ENCODE measurements at places on chromosomes 12 and 14. TPM values are rescaled to one million over a fixed set of nuclear protein-coding genes. Genes with fewer than 3 reads are reported as not detected.
A peak's percentile ranks its signal among the peaks of the same experiment; 100 is the strongest.

- DNase-seq = no peak
Measured at GRCh38 chr12:101729842-101730241, 9.4 kb downstream of the SYCP3 start.

The KRT86 gene
- not detected for total RNA-seq

- DNase-seq = no peak
Measured at GRCh38 chr14:92351750-92352149, 28.8 kb downstream of the SLC24A4 start.

DNA sequence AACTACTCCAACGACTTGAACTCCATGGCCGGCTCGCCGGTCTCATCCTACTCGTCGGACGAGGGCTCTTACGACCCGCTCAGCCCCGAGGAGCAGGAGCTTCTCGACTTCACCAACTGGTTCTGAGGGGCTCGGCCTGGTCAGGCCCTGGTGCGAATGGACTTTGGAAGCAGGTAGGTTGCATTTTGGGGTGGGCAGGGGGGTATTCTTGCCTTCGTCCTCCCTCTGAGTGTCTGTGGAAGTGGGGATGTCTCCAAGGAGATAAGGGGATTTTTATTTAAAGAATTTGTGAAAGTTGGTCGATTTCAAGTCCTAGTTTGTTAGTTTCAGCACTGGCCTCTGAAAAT, 1.3 kb downstream of the ASCL1 start:
- no peak for DNase-seq

- no peak for DNase-seq
Measured at GRCh38 chr12:87304406-87304805, 724.8 kb downstream of the C12orf50 start.

GRCh38 chr12:24224401-24224800, 274.9 kb upstream of the SOX5 start:
- DNase-seq = no peak

The LRRIQ1 gene
- 0.11 TPM for total RNA-seq

DNA sequence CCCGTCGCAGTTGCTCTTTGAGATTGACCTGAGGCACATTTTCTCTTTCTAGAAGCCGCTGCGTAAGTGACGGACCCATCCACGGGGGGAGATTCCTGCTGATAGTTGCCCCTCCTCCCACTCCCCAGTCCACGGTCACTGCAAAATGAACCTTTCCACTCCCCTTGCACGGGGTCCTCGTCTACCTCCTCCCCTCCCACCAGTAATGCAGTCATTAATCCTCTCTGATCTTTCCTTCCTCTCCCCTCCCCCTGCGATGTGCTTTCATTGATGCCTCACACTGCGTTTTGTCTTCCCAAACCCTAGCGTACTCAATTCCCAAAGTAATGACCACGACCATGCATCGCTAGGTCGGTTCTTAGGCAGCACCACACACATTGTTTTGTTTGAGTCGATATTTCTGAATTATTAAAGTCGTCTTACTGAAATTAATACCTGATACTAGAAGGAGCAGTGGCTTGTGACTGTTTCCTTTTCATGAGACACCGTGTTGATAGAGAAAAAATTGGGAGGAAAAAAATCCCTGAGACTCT, 857 bp downstream of the ETNK1 start:
- peak; percentile 59 for DNase-seq

DNA sequence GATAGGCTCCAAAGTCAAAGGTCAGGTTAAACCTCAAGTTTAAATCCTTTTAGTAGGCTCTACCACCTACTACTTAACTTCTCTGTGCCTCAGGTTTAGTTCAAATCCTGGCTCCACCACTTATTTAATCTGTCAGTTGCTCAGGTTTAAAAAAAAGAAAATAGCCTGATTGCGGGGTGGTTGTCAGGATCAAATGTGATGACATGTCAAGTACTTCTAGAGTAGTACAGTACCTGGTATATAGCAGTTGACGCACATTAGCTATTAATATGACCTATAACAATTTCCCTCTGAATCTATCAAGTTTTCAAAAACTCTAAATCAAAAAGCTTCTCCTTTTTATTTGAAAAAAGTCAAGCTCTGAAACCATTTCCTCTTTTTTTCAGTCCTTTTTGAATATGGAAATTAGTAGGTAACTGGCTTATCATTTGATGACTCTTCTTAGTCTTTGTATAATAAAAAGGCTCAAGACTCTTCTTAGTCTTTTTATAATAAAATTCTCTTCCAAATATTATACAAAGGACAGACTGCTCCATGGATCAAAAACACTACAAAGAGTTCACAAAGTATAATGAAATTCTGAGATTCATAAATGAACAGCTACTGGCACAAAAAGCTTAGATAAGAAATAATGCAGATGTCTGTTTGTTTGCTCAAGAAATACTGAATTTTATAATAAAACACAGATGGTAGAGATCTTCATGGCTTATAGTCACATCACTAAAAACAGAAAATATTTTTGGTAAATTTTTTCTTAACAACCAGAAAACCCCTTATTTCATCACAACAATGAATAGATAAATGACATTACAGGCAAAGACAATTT, 5.0 kb downstream of the OSBPL8 start:
- DNase-seq = no peak

DNA sequence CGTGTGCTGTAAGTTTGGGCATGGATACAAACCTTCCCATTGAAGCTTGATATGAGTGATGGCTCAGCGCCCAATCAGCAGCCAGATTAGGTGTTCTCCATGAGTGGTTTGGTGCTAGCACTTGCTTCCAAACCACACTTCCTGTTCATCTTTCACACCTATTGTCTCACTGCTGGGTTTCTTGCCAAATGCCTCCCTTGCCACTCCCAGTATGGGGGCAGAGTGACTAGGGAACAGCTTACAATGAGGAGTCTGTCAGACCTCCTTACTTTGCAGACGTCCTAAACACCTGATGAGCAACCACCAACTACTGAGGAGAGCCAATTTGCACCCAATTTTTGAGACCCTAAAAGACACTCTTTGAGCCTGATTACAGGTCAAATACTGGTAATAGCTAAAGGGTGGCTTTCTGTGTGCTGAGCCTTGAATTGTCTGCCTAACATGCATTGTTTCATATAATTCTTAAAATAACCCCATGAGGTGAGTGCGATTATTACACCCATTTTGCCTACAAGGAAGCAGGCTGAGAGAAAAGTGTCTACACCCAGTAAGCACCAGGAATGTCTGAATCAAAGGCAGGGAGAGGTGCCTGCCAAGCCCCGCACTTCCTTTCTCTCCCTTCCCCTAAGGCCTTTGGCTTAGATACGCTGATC, 48.4 kb upstream of the FOS start:
- peak; percentile 66 for DNase-seq

- no peak for DNase-seq
Measured at GRCh38 chr12:11568762-11569478, 80.6 kb upstream of the ETV6 start.

GRCh38 chr12:2268471-2269286, 215.9 kb downstream of the CACNA1C start:
- peak; percentile 96 for DNase-seq

DNA sequence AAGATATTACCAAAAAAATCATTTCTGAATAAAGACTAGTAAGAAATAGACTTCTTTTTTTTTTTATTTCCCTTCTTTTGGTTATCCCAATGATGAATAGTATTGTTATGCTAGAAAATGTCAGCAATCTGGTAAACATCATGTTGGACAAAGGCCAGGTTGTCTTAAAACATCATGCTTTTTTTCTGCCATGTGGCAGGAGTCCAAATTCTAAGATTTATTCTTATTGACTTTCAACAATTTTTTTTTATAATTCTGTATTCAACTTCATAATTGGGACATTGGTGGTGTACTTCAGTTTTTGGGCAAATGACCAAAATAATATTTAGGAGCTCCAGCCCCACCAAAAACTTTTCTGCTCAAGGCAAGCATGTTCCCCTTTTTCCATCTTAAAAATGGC, 10.5 kb downstream of the DCN start:
- peak; percentile 4 for DNase-seq

The CYP27B1 gene
- total RNA-seq = 0.86 TPM

DNA sequence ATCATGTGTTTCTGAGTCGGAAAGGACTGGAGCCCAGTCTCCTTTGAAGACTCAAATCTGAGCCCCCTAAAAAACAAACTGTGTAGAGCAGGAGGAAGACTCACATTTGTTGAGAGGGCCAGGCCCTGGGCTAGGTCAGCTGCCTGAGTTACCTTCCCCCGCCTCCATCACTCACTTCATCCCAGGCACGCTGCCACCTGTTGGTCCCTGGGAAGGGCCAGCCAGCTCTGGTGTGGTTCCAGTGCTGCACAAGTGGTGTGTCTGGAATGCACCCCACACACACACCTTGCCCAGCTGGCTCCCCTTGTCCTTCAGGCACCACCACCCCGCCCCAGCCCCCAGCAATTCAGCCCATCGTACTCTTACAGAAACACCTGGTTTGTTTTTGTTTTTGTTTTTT, 9.0 kb downstream of the MVK start:
- no peak for DNase-seq

The TMPRSS12 gene
- not detected for total RNA-seq

DNA sequence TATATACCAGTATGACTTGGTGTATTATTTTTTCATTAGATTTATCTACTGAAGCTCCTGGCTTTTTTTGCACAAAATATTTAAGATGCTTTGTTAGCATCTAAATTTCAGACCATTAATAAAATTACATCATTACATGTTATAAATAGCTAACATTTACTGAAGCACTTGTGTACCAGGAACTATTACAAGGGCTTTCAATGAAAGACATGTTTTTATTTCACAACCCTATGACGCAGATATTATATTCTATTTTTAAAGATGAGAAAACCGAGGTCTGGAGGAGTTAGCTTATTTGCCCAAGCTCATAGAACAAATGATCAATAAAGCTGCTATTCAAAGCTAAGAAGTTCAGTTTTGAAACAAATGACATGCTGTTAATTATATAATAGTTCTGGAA, 420.4 kb upstream of the DCN start:
- DNase-seq = peak; percentile 37

GRCh38 chr12:109765446-109765810, 51.8 kb downstream of the FAM222A start:
- no peak for DNase-seq

The KRT83 gene
- total RNA-seq = not detected

DNA sequence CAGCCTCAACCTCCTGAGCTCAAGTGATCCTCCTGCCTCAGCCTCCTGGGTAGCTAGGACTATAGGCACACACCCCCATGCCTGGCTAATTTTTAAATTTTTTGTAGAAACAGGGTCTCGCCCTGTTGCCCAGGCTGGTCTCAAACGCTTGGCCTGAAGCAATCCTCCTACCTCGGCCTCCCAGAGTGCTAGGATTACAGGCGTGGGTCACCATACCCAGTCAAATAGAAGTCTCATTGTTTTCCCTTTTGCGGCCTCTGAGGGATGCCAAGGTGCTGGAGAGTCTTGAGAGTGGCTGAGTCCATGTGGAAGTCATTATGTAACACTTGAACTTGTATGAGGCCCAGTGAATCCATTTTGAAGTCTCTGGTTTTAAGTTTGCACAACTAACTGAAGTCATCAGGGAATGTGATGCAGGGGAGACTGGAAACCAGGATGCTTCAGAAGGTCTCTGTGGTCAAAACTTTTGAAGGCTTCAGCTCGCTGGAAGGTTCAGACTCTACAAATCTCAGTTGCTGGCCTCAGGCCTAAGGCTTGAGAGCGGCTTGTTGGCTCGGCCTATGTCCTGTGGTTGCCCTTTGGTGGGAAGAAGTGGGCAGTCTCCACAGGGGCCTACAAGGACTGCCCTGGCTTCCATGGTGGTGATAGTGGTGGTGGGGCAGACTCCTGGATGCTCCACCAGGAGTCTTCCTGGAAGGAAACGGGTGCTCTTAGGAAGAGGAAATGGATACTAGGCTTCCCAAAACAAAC, 29.2 kb downstream of the GALNT16 start:
- peak; percentile 33 for DNase-seq

The BAG5 gene
- 25.8 TPM for total RNA-seq

GRCh38 chr12:70393787-70394499, 27.9 kb downstream of the KCNMB4 start:
- DNase-seq = peak; percentile 82

GRCh38 chr12:111367661-111368221, 1.2 kb downstream of the PHETA1 start:
- DNase-seq = peak; percentile 58

GRCh38 chr12:60872219-60872618, 1276.4 kb downstream of the SLC16A7 start:
- DNase-seq = no peak

DNA sequence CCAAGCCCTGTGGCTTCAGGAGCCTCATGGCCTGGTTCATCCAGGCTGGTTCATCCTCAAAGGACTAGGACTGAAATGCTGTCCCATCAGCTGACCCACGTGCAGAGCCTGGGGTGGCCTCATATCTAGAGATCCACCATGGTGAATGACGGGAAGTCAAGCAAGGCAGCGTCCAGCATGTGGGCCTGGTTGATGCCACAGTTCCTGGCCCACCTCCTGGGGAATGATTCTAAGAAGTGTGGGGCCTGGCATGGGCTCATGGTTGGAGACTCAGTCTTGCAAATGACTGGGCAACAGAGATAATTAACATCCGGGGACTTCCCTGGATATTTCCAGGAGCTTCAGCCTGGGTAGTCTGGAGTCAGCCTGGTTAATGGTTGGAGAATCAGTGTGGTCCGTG, 302.4 kb upstream of the SFSWAP start:
- no peak for DNase-seq

The HRK gene
- not detected for total RNA-seq

The CCDC184 gene
- total RNA-seq = 1.0 TPM

The SDR9C7 gene
- total RNA-seq = not detected

DNA sequence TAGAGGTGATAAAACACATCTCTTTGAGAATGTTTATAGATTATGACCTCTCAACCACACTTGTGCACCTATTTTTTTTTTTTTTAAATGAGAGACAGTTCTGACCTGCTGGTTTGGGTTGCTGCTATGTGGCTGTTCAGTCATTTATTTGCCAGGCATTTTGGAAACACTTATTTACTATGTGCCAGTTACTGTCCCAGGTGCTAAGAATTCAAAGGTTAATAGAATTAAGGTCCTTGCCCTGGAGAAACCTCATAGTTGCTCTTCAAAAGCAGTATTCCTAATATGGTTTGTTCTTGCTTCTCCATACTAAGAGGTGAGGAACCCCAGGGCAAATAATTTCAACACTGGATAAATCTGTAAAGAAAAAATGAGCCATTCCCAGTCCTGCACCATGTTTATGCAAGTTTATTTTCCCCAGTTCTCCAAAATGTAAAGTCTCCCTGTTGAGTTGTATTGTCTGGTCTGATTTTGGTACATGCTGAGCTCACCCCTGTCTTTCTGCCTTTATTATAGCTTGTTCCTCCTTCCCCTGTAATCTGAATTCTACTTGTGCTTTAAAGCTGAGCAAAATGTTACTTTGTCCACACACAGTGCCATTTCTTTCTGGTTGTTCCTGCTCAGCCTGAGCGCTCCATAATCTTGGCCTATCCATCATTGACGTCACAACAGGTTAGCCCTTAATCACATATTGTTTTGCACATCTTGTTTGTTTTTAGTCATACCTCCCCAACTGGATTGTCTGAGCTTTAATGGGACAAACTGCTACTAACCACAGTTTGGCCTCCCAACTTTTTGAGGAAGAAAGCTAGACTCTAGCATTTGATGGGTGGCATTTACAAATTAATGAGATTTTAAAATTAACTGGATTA, 56.7 kb downstream of the SRGAP1 start:
- DNase-seq = no peak

The ABCC9 gene
- total RNA-seq = 44.3 TPM

Data from GM23248 (cell line).